ENCODE measurements at places on chromosomes 2 and 18.
A peak's percentile ranks its signal among the peaks of the same experiment; 100 is the strongest.

GRCh38 chr2:72984172-72984671, 66.9 kb downstream of the EMX1 start:
- no peak for DNase-seq

DNA sequence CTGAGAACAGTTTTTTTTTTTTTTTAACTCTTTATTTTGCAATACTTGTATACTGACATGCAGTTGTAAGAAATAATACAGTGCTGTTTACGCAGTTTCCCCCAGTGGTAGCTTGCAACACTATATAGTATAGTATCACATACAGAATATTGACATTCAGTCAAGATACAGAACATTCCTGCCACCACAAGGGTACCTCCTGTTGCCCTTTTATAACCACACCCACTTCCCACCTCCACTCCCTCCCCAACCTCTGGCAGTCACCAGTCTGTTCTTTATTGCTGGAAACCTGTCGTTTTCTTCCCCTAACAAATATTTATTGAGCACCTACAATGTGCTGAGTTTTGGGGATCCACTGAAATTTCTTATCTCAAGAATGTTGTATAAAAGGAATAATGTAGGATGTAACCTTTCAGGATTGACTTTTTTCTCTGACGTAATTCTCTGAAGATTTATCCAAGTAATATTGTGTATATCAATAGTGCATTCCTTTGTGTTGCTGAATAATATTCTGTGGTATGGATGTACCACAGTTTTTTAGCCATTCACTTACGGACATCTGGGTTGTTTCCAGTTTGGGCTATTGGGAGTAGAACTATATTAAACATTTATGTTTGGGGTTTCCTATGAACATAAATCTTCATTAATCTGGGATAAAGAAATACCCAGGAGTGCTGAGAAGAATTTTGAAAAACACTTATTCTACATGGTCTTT, 51.4 kb upstream of the EML6 start:
- DNase-seq = no peak

GRCh38 chr18:34767601-34768027, 57.5 kb downstream of the DTNA start:
- DNase-seq = peak; percentile 59

- peak; percentile 5 for DNase-seq
Observed at GRCh38 chr2:142307086-142307485, 176.3 kb upstream of the LRP1B start.

- DNase-seq = no peak
Observed at GRCh38 chr2:190432567-190433231, 24.5 kb downstream of the MFSD6 start.

DNA sequence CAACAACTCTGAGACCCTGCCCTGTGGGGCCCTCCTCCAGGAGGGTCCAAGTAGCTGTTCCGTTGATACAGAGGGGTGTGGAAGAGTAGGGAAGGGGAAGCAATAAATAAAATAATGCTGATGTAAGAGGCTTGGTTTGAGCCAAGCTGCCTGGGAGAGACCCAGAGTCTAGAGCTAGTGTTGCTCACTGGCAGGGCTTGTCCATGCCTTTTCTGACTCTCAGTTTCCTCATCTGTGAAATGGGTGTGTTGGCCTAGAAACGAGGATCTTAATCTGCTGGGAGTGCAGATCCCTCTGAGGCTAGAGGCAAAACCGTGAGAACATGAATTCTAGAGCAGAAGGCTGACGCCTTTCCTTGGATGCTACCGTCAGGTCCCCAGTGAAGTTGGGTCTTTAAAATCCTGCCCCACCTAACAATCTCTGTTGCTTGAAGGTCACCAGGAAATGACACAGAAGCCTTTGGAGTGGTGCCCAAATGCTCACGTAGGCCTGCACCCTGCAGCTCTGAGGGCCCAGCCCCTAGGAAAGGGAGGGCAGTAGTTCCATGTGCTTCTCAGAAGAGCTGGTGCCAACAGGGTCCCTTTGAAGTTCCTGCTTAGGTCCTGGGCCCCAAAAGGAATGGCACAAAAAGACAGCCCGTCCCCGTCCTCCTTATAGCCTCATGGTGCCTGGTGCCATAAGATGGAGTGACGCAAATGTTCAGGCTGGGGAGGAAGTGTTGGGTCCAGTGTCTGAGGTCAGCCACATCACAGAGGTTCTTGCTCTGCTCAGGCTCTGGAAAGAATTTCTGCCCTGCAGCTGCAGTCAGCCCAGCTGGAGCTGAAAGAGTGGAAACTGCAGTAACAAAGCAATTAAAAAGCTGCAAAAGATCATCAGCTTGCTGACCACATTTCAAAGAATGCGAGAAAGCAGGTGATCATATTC, 73.2 kb upstream of the SMAD2 start:
- peak; percentile 97 for DNase-seq

- peak; percentile 95 for DNase-seq
Observed at GRCh38 chr2:45119855-45120254, 110.6 kb upstream of the SIX2 start.

- DNase-seq = peak; percentile 66
Observed at GRCh38 chr2:24429197-24430074, 61.6 kb upstream of the NCOA1 start.

DNA sequence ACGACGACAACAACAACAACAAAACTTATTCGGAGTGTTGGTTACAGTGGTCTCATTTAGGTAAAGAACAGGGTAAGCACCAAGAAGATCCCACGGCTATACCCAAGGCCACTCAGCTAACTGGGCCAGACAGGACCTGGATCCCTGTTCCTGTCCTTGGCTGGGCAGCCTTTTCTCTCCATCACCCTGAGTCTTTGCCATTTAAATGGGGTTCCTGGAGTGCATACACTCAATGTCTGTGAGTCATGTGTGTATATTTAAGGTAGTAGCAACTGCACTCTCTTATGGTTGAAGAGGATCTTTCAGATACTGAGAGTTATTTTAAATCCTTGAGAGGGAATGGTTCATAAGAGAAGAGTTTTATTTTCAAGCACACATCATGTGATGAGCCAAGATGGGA, 35.3 kb downstream of the ADCYAP1 start:
- no peak for DNase-seq

Measured in M059J (cell line).